ENCODE measurements at places on chromosomes 5 and 9.
A peak's percentile ranks its signal among the peaks of the same experiment; 100 is the strongest.

- no peak for DNase-seq
Observed at GRCh38 chr9:81595887-81596543, 93.3 kb downstream of the TLE1 start.

GRCh38 chr9:109579191-109579948 is 81.3 kb upstream of the PTPN3 start:
- DNase-seq = no peak

GRCh38 chr9:70865471-70865870 is 255.9 kb downstream of the TRPM3 start:
- DNase-seq = peak; percentile 3

GRCh38 chr9:126605792-126606482 is 7.8 kb upstream of the LMX1B start:
- no peak for DNase-seq

GRCh38 chr9:90038763-90039162 is 434.0 kb downstream of the GADD45G start:
- no peak for DNase-seq

DNA sequence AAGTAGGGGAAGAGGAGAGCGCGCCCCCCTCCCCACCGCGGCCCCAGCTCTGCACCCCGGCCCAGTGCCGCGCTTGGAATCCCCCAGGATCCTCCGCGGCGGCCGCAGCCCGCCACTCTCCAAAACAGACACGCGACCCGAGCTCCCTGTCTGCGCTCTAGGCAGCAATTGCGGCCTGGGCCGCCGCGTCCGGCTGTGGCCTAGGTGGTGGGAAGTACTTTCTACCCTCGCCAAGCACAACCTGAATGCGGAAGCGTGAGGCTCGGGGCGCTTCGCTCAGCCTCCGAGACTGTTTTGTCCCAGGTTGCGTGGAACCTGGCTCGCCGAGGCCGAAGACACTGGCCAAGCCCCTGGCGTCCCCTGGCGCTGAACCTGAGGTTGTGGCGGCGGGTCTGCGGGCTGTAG is 3.3 kb upstream of the FOXB2 start:
- no peak for DNase-seq

GRCh38 chr9:33348998-33349397 is 53.4 kb downstream of the AQP7 start:
- DNase-seq = no peak

- no peak for DNase-seq
Observed at GRCh38 chr5:56825222-56825824, 10.0 kb downstream of the MAP3K1 start.

- no peak for DNase-seq
Observed at GRCh38 chr9:130925050-130925678, 13.9 kb downstream of the FIBCD1 start.

- DNase-seq = no peak
Observed at GRCh38 chr9:132639322-132639721, 30.5 kb downstream of the DDX31 start.

- peak; percentile 37 for DNase-seq
Observed at GRCh38 chr9:78439190-78439865, 142.4 kb downstream of the PSAT1 start.
